ENCODE measurements at places on chromosomes 5 and 9.
A peak's percentile ranks its signal among the peaks of the same experiment; 100 is the strongest.

DNA sequence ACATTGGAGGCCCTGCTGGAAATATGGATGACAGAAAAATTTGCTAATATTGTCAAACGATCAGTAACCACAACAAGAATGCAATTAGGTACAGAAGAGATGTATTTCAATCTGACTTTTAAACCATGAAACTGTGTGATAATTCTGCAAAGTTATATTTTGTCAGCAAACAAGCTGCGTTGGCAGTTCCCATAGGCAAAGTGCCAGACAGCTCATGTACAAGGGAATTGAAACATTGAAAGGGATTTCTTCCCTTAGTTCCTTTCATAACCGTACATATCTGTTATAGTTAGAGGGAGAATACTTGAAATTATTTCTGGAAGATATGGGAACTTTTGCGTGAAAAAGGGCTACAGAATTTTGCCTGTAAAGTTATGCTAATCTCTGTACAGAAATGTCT, 419.4 kb upstream of the PTGER4 start:
- no peak for DNase-seq

- no peak for DNase-seq
These were observed 250.3 kb downstream of the SLIT3 start for GRCh38 chr5:169050636-169051035.

GRCh38 chr5:132190161-132190817, 37.4 kb downstream of the P4HA2 start:
- DNase-seq: peak; percentile 58

- peak; percentile 76 for DNase-seq
These were observed 246.5 kb downstream of the SYK start for GRCh38 chr9:91047993-91048607.

- no peak for DNase-seq
These were observed 163.3 kb downstream of the AUH start for GRCh38 chr9:91198405-91198804.

DNA sequence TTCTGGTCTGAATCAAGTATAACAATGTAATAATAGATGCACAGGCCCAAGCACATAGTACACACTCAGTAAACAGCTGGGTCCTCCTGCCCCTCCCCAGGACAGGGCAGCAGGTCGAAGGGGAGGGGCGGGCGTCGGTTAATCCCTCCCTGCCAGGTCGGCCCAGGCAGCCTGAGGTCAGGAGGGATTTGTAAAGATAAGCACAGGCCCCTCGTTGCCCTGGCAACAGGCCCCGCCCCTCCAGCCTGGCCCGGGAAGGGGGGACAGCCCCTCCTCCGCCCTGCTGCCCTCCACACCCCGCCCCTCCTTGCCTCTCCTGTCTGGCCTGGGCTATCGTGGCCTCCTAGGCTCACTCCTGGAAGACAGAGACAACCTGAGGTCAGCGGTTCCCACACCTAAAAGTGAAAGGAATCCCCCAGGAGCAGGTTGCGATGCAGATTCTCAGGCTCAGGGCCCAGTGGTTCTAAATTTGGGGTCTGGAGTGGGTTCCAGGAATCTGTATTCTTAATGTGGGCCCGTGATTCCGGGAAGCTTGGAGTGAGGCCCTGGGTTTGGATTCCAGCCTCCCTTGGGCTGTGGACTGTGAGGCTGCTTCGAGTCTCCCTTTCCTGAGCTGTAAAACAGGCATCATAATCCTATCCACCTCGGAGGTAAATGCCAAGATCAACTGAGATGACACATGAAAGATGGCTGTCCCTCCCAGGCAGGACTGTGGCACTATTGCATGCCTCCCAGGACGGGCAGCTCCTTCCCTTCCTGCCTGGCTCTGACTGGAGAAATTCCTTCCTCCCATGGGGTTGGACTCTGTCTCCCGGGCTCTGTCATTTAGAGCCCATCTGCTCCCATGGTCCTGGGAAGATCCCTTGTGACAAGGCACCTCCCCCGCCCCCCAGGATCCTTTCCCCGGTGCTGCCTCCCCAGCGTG, 4.4 kb downstream of the CRB2 start:
- DNase-seq: no peak

DNA sequence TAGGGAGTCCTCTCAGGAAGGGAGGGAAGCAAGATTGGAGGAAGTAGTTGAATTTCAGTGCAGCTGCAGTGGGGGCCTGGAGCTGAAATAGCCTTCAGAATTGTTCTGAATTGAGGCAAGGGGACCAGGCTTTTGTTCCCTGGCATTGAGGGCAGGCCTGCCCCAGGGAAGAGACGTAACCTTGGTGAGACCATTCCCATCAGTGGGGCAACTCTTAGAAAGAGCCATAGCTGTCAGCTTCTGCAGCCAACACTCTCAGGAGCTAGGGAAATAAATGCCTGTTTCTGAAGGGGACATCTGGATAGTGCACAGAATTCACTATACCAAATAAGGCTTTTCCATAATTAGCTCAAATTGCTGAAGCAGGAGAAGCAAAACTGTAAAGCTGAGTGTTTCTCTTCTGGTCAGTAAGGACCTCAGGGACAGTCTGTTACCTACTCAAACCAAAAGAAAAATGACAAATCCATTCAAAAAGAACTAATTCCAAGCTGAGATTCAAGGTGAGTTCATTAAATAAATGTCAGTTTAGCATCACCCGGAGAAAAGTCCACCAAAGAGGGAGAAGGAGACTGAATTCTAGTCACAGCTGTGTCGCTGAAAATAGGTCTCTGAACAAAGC, 44.0 kb downstream of the LYRM7 start:
- DNase-seq: no peak

- DNase-seq: no peak
These were observed 150.3 kb upstream of the COL5A1 start for GRCh38 chr9:134491196-134491835.

- no peak for DNase-seq
These were observed 83.0 kb upstream of the RANBP6 start for GRCh38 chr9:6098431-6098830.

- DNase-seq: no peak
These were observed 56.1 kb upstream of the TUT7 start for GRCh38 chr9:86410281-86410680.

DNA sequence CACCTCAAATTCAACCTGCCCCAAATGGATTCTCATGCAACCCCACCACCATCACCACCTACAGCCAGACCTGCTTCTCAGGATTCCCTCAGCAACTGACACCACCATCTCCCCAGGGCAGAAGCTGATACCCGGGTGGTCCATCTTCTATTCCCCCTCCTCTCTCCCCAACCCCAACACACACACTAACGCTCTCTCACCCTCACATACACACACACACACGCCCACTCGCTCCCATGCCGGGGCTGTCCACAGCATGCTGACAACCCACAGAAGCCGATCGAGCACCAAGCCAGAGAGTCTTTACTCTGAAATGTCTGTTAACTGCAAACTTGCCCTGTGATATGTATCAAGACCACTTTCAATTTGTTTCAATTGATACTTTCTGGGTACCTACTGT, 28.4 kb downstream of the B4GALT1 start:
- DNase-seq: no peak

- no peak for DNase-seq
These were observed 88.9 kb downstream of the S1PR3 start for GRCh38 chr9:89080193-89080592.

DNA sequence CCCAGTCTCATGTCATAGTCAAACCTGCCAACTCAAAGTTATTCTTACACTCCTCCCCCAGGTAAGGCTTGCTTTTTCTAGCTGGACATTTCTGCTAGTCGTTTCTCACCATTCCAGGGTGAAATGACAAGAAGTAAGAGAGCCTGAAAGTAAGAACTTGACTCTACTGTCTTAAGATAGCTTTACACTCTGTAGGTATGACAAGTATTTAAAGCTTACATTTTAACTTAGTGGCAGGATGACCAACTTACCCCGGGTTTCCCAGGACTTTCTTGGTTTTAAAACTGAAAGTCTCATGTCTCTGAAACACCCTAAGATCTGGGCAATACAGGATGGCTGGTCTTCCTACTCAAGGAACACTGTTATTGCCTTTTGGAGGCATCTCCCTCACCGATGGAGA, 67.5 kb upstream of the PIK3R1 start:
- DNase-seq: no peak

DNA sequence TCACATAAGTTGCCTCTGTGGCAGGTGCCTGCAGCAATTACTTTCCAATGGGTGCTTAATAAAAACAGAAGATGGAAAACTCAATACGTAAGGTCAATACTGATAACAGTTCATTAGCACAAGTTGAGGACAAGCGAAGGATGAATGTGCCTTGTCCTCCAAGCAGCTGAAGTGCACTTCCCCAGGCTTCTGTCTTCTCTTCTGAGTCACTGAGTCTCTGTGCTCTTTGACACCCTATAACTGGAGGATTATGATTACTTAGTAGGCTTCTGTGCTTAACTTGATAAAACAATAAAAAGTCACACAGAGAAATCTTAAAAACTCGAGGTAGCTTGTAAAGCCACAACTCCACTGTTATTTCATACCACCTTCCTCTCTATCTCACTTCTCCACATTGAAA, 216.6 kb upstream of the ADCY2 start:
- no peak for DNase-seq

- no peak for DNase-seq
These were observed 42.2 kb upstream of the AFAP1L1 start for GRCh38 chr5:149229298-149229937.

- no peak for DNase-seq
These were observed 58.0 kb downstream of the RCL1 start for GRCh38 chr9:4850603-4851310.

GRCh38 chr5:66694036-66694435, 97.8 kb downstream of the MAST4 start:
- DNase-seq: no peak

- DNase-seq: no peak
These were observed 61.3 kb downstream of the ENC1 start for GRCh38 chr5:74579215-74579614.

DNA sequence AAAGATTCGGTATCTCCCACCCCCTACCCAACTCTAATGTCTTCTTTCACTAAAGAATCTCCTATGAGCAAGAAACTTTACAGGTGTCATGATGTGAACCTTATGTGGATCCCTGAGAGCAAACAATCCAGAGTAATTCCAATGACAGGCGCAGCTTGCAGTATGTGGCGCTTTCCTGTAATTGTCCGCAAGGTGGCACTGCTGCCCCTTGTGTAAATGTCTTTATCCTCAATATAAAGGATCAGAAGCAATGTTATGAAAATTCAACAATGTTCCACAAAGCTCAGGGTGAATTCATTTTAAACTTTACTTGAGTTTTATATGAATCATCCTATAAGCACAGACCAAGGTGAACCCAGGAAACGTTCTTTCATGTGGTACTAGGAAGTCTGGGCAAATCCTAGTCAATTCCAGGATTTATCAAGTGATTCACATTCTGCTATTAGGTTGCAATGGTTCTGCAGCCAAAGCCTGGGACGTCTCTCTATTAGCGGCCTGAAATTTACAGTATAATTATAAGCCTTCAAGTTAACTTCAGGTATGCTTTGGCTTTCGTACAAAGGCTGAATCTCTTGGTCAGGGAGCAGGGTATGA, 113.7 kb downstream of the TRPM6 start:
- DNase-seq: peak; percentile 26

DNA sequence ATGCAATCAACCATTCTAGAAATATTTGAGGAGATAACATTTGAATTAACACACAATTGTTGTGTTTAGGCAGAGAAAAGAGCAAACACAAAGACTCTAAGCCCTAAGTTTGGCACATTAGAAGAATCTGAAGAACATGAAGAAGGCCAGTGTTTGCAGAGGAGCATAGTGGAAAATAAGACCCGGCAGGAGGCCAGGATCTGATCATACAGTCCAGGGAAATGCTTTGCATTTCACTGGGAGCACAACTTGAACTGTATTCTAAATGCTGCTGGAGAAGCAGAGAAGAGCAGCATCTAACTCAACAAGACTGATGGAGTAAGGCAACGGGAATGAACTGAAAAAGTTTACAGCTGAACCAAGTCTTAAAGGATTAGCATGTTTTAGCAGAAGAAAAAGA, 463.4 kb downstream of the ZNF608 start:
- DNase-seq: no peak

GRCh38 chr5:68332556-68332955, 117.0 kb downstream of the PIK3R1 start:
- DNase-seq: no peak

GRCh38 chr5:59055745-59056448, 473.0 kb downstream of the RAB3C start:
- no peak for DNase-seq

GRCh38 chr9:114938687-114939575, 8.5 kb upstream of the TNFSF8 start:
- DNase-seq: no peak

GRCh38 chr5:170329524-170329923, 31.9 kb upstream of the LCP2 start:
- DNase-seq: no peak

DNA sequence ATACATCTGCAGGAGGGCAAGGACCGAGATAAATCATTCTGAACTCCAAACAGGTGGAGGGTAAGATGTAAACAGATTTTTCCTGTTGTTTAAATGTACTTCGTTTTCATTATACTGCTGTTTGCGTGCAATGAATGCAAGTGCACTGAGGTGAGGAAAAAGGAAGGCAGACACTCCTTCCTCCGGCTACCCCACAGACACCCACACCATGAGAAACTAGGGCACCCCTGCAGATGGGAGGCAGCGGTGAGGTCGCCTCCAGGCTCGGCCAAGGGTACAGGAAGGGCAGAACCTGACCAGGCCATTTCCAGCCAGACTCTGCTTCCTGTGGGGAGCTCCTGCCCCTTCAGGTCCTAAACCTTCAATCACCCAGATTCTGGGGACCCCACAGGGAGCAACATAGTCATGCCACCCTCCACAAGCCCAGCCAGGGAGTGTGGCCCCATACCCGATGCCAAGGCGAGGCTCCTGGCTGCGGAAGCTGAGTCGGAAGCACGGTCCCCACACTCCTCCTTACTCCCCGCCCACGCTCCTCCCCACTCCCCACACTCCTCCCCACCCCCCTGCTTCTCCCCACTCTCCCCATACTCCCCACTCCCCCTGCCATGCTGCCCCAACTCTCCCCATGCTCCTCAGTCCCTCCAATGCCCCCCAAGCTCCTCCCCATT, 37.1 kb downstream of the VAV2 start:
- DNase-seq: no peak

DNA sequence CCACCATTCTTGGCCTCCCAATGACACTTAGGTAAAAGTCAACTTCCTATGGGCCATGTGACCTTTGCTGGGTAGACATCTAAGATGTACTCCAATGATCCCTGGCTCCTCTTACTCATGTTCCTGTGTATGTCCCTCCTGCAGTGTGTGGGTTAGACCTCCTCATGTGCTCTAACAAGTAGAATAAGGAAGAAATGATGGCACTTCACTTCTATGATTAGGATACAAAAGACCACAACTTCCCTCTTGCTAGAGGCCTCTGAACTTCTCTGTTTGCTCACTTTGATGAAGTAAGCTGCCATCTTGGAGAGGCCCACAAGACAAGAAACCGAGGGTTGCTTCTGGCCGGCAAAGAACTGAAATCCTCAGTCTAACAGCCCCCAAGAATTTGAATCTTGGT, 131.8 kb downstream of the TAF11L14 start:
- no peak for DNase-seq
